Activated T-helper 2 cell treated with anti-CD3 and anti-CD28 coated beads, Interferon-gamma antibody, Interleukin-2, Interleukin-4, amounts not matched to agents 10 μg/mL and 5 μg/mL and 100 μg/mL, durations not matched to agents 14 hours and 24 hours and 36 hours (primary cell): ENCODE measurements at places on chromosomes 5 and 9. TPM values are rescaled to one million over a fixed set of nuclear protein-coding genes. Genes with fewer than 3 reads are reported as not detected.

Gene FAM221B
- total RNA-seq = not detected in 2 replicates

Gene CDH9
- not detected in 2 replicates for total RNA-seq

Gene LEAP2
- total RNA-seq = 4.3 and 4.4 TPM in 2 replicates

Gene GLDC
- total RNA-seq = 1.0 and 1.4 TPM in 2 replicates

Gene DDX41
- total RNA-seq = 138 and 144 TPM in 2 replicates

Gene LRRC19
- not detected in 2 replicates for total RNA-seq

Gene PTTG1
- 142 and 146 TPM in 2 replicates for total RNA-seq

Gene C7
- not detected in 2 replicates for total RNA-seq

Gene SNCAIP
- not detected in 2 replicates for total RNA-seq

Gene RALGDS
- 78.8 and 85.8 TPM in 2 replicates for total RNA-seq

Gene HABP4
- total RNA-seq = 14.3 and 14.4 TPM in 2 replicates

Gene TRPM6
- 0.05 and 0.09 TPM in 2 replicates for total RNA-seq

Gene ZCCHC9
- total RNA-seq = 43.4 and 46.9 TPM in 2 replicates

Gene FOXD4L5
- total RNA-seq = 0.09 and 0.23 TPM in 2 replicates

Gene TAS2R1
- total RNA-seq = not detected in 2 replicates

Gene LCN9
- total RNA-seq = not detected in 2 replicates

Gene ADAMTS19
- not detected in 2 replicates for total RNA-seq

Gene PCDHB2
- total RNA-seq = 0.11 and 0.25 TPM in 2 replicates

Gene PRSS3
- not detected in 2 replicates for total RNA-seq

Gene CDX1
- not detected in 2 replicates for total RNA-seq

Gene CCIN
- not detected in 2 replicates for total RNA-seq

Gene HTR1A
- total RNA-seq = not detected in 2 replicates

Gene CARD9
- 16.2 and 17.6 TPM in 2 replicates for total RNA-seq

Gene DBH
- total RNA-seq = not detected in 2 replicates

Gene SPATA9
- total RNA-seq = not detected in 2 replicates

Gene PAPPA
- total RNA-seq = not detected in 2 replicates

Gene GPRIN1
- 3.0 and 3.6 TPM in 2 replicates for total RNA-seq

Gene C9orf85
- 8.3 and 9.8 TPM in 2 replicates for total RNA-seq

Gene PRR7
- total RNA-seq = 12.1 and 13.0 TPM in 2 replicates

Gene SNCB
- total RNA-seq = not detected in 2 replicates

Gene PRR16
- total RNA-seq = not detected in 2 replicates

Gene CAST
- 110 TPM in 2 replicates for total RNA-seq

Gene PCDHB15
- total RNA-seq = not detected in 2 replicates

Gene HRH2
- 34.3 and 37.1 TPM in 2 replicates for total RNA-seq

Gene MSX2
- not detected in 2 replicates for total RNA-seq

Gene RAD23B
- total RNA-seq = 142 and 145 TPM in 2 replicates

Gene TMEM252
- not detected in 2 replicates for total RNA-seq

Gene C5orf52
- total RNA-seq = 0.30 TPM in 1 of 2 replicates, not detected in the other

Gene CD14
- 0.39 TPM in 2 replicates for total RNA-seq

Gene TAF1L
- total RNA-seq = not detected in 2 replicates

Gene CARTPT
- total RNA-seq = not detected in 2 replicates

Gene KIF12
- not detected in 2 replicates for total RNA-seq

Gene TMEM174
- total RNA-seq = not detected in 2 replicates

Gene FAM219A
- total RNA-seq = 17.3 and 19.7 TPM in 2 replicates

Gene CCDC180
- 3.4 and 3.5 TPM in 2 replicates for total RNA-seq

Gene CAAP1
- total RNA-seq = 19.4 and 20.7 TPM in 2 replicates

Gene LTC4S
- 0.62 and 3.2 TPM in 2 replicates for total RNA-seq

Gene WNT8A
- total RNA-seq = not detected in 2 replicates

Gene IFNB1
- total RNA-seq = not detected in 2 replicates

Gene PHF24
- 0.11 TPM in 1 of 2 replicates, not detected in the other for total RNA-seq
